BJ (cell line): ENCODE measurements at places on chromosomes 2 and 18.

GRCh38 chr2:202165945-202166344 is 72.5 kb downstream of the SUMO1 start:
- peak; percentile 30 for DNase-seq

- no peak for DNase-seq
Observed at GRCh38 chr2:38092196-38092902, 16.4 kb upstream of the CYP1B1 start.

DNA sequence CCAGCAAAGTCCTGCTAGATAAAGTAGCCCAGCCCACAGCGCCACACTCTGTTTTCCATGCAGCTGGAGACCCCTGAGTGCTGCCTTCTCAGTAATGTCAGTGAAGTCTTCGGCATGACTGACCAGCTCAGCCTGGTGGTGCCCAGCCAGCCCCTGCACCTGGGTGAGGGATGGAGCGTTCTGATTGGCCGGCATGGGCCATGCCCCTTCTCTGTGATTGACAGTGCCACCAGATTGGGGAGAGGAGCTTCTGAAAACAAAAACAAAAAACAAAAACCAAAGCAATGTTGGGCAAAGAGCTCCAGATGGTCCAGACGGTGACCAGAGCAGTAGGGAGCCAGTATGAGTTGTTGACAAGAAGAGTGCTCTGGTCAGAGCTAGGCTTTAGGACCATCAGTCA is 122.6 kb downstream of the DYSF start:
- no peak for DNase-seq

DNA sequence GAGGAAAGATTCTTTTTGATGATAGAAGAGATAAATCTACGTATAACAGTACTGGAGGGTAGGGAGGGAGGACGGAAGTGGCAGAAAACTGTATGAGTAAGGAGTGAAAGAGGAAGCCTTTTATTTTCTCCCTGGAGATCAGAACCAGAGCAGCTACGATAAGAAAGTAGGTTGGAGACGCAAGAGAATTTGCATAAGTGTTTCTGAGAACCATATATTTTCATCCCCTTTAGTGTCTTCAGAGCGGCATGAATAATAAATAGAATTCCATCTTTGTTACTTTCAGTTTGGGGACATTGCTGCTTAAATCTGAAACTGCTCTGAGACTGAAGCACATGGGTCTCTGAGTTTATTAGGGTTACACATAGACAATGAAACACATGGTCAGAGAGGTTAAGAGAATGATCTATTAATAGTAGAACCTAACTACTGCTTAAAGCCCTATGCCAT is 230.2 kb upstream of the TNP1 start:
- no peak for DNase-seq

- no peak for DNase-seq
Observed at GRCh38 chr2:230312638-230313037, 14.4 kb upstream of the SP140L start.

GRCh38 chr18:12435867-12436266 is 28.1 kb downstream of the PRELID3A start:
- DNase-seq = no peak

- DNase-seq = no peak
Observed at GRCh38 chr2:209872675-209873074, 101.0 kb downstream of the UNC80 start.

DNA sequence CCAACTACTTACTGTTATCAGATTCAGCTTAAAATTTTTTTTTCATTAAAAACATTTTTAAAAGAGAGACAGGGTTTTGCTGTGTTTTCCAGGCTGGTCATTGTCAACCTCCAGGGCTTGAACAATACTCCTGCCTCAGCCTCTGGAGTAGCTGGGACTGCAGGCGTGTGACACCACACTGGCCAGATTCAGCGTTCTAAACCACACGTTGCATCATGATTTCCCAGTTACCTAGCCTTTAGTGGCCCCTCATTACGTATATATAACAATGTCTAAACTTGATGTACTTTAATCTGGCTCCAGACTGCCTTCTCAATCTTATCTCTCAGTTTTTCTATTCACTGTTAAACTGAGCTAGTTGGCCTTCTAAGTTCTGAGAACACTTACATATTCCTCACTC is 89.6 kb downstream of the COMMD1 start:
- DNase-seq = no peak

GRCh38 chr18:57807336-57808117 is 4.4 kb upstream of the ATP8B1 start:
- peak; percentile 91 for DNase-seq

- no peak for DNase-seq
Observed at GRCh38 chr18:59273759-59274532, 692 bp upstream of the RAX start.

DNA sequence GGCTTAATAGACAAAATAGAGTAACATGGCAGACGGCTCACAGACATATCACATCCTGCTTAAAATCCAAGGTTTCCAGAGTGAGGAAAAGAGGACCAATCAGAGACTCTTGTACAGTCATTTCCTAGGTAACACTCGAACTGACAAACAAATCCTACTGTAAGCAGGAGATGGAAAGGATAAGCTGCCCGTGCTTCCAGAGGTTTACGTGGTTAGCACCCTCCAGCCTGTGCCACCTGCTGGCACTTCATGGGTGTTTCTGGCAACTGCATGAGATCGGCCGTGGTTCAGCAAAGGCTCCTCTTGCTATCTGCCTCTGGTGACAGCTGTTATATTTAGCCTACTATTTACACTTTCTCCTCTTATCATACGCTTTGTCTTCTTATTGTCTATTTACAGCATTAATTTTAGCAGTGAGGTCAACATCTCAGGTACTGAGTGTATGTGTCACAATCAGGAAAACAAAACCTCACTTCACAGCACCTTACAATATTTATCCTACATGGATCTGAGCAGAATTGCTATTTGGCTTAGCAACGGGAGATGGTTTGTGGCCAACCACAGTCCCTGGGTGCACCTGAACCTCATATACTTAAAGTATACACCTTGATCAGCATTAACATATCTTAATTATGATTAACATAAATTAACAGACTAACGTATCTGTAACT is 226.9 kb downstream of the TMEM163 start:
- DNase-seq = no peak

DNA sequence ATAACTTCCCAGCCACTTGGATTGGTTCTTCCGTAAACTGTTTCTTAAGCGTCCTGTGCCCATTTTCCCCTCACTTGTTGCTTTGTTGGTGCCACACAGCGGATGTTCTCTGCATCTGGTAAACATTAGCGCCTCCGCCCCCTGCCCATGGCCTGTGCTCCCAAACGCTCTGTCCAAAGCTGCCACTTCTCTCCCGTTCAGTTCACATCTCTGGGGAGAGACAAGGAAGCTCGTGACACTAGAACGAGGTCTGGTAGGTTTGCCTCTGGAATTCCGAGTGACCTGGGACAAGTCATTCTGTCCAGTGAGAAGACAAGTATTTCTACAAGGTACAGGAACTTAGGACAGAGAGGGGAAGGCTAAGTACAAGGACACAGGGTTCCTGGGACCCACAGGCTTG is 9.4 kb downstream of the COPS9 start:
- no peak for DNase-seq

DNA sequence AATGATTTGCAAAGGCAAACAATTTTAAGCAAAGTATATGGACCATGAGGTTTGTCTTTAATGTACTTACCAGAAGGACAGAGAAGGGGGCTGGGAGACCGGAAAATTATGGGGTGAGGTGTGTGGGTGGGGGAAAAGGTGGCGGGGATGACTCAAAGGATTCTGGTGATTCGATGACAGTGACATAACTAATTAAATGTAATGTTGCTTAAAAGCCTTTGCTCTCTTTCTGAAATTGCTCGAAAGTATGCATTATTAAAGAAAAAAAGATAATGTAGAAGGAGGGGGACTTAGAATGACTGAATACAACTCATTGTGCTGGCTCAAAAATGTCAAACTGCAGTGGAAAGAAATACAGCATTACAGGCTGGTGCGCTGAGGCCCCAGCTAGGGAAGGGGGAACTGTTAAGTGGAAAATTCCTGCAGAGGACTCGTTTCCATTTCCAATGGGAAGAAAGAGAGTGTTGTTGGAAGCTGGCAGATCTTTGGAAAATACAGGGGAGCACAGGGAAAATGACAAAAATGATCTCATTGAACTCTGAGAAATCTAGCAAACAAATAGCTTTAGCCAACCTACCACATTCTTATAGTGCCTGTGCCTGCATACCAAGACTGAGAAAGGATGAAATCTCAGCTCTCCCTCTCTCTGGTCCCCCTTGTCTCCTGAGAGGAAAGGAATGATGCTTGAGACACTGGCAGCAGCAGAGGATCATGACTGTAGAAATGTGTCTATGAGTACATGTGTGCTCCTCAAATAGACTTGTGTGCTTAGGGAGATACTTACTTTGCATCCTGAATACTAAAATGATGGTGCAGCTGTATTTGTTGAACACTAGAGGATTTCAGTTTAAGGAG is 632.4 kb downstream of the NYAP2 start:
- DNase-seq = no peak

DNA sequence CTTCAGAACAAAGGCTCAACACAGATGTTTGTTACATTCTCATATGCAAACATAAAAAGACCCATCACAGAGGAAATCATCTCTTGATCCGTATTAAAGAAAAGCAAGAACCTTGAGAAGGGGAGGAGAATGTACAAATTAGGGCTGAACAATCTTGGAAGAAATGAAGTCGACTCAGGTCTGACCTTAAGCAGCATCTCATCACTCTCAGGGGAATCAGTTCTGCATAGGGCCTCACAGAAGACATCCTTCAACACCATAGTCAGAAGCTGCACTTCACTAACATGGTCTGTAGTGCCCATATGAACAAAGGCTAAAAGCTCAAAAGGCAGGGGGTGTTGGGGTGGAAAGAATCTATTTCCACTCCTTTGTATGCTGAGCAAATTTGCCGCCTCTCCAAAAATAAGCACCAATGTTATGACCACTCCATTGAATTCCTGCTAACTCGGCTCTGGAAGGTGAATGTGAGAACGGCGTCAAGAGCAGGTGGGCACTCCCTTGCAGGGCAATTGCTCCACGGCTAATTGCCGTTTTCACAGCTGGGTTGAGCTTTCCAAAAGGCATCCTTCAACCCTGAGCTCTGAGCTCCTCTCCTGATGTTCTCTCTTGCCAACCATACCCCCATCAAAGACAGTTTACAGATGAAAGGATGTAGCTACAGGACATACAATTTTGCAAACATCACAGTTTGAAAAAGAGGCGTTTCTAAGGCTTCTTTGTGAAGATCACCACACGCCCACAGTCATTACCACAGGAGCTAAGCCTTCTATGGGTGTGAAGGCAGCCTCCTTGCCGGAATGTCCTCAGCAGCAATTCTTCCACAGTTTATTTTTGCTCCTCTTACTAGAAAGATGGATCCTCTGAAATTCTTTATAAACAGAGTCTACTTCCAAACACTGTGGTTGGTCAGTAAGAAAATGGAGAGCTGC is 10.0 kb downstream of the KLF7 start:
- no peak for DNase-seq

DNA sequence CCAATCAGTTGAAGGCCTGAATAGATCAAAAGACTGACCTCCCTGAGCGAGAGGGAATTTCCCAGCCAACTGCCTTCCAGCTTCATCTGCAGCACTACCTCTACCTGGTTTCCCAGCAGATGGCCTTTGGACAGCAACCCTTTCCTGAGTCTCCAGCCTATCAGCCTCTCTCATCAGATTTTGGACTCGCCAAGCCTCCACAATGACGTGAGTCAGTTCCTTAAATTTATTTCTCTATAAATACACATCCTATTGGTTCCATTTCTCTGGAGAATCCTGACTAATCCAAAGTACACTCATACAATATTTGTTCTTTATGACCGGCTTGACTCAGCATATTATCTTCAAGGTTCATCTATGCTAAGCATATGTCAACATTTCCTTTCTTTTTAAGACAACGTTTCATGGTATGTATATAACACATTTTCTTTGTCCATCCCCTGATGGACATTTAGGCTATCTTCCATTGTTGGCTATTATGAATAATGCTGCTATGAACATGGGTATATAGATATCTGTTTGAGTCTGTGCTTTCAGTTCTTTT is 294.6 kb downstream of the LRATD1 start:
- DNase-seq = no peak

GRCh38 chr2:207474863-207475485 is 54.8 kb upstream of the CREB1 start:
- DNase-seq = no peak

DNA sequence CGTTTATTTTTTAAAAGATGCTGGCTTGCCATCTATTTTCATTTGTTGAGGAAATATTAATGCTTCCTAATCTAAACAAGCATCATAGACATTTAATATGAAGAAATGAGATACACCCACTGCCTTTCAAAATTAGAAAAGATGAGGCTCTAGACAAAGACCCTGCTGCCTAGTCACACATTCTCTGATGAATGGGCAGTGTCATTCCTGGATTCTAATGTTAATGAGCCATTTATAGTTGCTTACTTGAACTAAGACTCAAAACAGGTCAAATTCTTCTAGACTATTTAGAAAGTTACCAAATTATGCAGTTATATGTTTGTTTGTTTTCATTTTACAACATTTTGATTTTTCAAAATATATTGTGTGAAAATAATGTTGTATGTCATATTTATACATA is 237.6 kb downstream of the CDH7 start:
- DNase-seq = no peak

DNA sequence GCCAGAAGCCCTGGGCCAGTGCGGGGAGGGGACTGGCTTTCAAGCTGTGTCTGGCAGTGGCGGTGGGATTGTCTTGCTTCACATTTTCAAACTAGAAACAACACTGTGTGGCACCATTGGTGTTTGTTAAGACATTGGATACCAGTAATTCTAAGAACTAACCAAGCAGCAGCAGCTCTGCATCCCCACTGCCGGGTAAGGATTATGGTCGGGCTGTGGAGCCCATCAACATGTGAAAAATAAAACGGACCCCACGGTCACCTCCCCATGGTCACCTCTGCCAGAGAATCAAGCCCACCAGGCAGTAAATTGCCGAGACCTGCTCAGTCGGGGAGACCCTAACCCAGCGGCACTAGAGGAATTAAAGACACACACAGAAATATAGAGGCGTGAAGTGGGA is 65.3 kb downstream of the C18orf63 start:
- DNase-seq = no peak

DNA sequence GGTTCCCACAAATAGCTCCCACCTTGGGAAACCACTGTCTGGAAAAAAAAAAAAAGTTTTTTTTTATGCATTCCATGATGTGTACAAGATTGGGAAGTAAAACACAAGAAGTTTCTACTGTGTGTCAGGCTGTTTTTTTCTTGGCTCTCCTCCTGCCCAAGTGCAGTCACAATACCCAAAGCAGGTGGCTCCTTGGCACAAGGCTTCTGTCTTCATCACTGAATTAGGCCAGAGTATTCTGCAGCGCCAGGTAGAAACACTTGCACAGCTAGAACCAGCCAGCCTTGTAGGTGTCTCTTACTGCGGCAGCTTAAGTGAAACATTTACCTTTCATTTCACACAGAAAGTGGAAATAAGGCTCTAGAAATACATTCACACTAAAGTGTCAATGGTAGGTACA is 23.8 kb upstream of the MAL start:
- no peak for DNase-seq

GRCh38 chr2:107336526-107336925 is 450.6 kb upstream of the ST6GAL2 start:
- DNase-seq = no peak

GRCh38 chr2:213105212-213105611 is 46.2 kb downstream of the IKZF2 start:
- no peak for DNase-seq
